GM18507 (cell line): ENCODE measurements at places on chromosomes 7 and 10.

DNA sequence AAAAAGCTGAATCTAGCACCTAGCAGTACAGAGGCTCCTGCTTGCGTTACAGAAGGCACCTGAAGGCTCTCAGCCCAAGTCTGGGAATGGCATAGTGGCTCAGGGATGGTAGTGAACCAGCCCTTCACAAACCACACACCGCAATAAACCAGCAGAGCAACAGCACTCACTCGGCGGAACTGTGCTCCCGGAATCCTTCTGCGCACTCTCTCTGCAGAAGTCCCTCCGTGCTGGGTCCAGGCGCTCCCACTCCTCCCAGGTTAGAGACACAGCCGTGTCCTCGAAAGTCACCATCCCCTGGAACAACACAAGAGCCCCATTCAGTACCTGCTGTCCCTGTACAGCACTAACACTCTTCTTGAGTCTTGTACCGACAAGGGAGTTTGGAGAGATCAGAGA lies 1.5 kb downstream of the ZNF394 start:
- DNase-seq, result no peak

DNA sequence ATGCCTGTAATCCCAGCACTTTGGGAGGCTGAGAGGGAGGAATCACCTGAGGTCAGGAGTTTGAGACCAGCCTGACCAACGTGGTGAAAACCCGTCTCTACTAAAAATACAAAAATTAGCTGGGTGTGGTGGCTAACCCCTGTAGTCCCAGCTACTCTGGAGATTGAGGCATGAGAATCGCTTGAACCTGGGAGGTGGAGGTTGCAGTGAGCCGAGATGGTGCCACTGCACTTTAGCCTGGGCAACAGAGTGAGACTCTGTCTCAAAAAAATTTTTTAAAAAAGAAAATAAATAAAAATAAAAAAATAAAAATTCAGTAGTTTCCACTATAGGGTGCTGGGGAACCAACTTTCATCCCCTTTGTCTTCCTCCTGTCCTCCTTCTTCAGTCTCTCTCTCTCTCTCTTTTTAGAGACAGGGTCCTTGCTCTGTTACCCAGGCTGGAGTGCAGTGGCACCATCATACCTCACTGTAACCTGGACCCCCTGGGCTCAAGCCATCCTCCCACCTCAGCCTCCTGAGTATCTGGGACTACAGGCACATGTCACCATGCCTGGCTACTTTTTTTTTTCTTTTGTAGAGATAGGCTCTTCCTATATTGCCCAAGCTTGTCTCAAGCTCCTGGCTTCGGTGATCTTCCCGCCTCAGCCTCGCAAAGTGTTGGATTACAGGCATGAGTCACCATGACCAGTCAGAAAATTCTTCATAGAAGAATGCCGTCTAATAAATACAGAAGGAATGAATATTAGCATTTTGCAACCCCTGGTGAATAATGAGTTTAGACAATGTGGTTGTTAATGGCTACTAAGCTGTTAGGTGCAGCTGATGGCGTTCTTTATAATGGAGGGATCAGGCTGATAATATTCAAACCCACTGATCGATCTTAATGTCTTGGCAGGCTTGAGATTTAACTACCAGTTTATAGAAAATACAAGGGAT lies 20.6 kb downstream of the RBM20 start:
- DNase-seq, result no peak

- no peak for DNase-seq
These were observed 336.0 kb downstream of the ADARB2 start for GRCh38 chr10:1401071-1401965.

- DNase-seq, result no peak
These were observed 41.7 kb downstream of the OGDH start for GRCh38 chr7:44647981-44648714.

DNA sequence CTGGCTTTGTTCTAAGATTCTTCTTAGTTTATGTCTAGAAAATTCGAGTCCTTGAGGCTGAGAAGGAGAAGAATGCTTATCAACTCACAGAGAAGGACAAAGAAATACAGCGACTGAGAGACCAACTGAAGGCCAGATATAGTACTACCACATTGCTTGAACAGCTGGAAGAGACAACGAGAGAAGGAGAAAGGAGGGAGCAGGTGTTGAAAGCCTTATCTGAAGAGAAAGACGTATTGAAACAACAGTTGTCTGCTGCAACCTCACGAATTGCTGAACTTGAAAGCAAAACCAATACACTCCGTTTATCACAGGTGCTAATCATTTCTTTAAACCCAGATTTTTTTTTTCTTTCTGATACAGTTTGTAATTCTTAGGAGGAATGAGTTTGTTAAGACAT lies 6.7 kb downstream of the CEP55 start:
- no peak for DNase-seq

DNA sequence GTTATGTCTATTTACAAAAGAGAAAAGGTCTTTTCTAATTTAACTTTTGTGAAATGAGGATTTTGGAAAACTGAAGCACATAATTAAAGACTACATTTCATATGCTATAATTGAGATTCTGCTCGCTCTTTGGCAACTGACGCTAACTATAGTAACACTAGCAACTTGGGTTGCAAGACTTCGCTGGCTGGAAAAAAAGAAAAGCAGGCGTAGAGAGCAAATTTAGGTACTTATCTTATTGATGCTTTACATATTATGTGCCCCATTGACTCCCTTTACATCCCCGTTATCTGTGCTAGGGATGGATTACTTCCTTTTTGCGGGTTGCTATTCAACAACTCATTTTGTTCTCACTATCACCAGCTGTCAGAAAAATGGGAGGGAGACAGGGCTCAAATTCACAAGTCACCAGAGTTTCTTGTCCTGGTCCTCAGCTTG lies 10.5 kb downstream of the SEMA3C start:
- DNase-seq, result no peak

DNA sequence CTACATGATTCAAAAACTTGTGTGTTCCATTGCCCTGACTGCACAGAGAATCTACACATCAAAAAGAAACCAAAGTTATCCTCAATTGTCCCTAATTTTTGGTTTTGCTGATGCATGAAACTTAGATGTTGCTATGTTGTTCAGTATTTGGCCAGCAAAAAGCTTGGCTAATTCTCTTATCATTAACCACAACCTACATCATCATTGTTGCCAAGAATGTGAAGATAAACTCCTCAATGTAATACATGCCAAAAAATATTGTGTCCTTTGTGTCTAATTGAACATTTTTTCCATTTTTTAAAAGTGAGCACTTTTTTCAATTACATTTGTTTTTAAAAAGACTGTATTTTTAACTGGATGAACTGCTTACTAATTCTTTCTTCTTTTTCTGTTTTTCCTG lies 268.0 kb upstream of the SEMA3D start:
- no peak for DNase-seq

DNA sequence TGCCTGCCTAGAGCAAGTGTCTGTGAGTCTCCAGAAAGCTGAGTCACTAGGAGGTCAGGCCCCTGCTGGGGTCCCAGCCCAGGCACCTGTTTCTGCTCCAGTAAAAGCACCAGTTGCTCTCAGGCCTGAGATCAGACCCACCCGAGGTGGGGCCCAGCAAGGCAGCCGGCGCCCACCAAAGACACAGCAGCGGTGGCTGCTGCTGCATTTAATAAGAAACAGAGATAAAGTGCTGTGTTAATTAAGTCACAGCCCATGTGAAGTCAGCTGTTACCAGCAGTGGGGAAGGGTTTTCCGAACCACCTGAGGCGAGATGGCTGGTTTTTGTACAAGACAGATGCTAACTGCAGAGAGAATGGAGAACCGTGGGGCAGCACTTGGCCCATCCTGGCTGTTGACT lies 12.1 kb upstream of the LRRC18 start:
- DNase-seq, result no peak
